PC-9 (cell line): ENCODE measurements at places on chromosomes 1 and 21.

- DNase-seq = no peak
Observed at GRCh38 chr1:112502826-112503225, 5.9 kb upstream of the WNT2B start.

GRCh38 chr21:14850394-14850793 lies 214.4 kb downstream of the NRIP1 start:
- DNase-seq = no peak

DNA sequence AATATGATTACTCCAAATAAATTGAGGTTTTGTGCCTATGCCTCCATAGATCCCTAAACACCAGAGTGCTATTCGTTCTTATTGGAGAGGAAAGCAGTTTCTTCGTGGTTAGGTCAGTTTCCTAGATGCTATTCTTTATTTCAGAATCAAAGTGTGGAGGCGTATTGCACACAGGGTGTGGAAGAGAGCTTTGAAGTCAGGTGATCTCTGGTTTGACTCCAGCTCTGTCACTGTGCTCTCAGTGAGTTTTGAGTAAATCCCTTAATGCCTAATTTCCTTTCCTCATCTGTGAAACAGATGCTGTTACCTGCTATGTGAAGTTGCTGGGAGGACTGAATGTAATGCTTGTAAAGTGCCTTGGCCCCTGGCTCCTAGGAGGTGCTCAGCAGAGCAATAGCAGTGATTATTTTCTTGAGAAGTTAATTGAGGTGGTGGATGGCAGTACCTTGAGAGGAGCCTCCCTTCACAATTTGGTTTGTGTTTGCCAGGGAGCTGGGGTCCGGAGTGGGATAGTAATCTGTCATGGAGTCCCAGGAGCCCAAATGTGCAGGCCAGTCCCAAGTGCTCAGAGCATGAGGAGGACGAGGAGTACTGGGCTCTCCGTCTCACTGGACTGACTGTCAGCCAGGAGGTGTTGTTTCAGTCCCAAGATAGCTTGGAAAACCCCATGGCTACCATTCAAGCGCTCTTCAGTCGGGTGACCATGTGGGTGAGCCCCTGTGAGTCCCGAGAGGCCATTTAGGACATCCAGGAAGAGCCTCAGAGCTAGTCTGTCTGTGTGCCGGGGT lies 14.9 kb downstream of the NTPCR start:
- DNase-seq = no peak

GRCh38 chr1:202187041-202187671 lies 6.4 kb upstream of the LGR6 start:
- no peak for DNase-seq

DNA sequence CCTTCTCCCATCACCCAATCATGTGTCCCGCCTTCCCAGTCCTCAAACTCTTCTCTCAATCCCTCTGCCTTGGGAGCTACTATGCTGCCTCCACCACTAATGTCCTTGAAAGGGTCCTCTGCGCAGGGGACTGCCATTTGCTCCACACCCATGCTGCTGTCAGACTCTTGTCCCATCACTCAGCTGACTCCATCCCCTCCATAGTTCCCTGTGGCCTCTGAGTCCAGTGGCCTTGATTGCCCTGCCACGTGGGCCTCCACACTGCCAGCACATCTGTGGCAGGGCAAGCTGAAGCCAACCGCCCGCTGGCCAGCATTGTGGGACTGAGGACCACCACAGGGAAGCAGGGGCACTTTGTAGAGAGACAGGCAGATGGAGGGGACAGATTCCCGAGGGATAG lies 1.3 kb upstream of the TNNT2 start:
- no peak for DNase-seq

GRCh38 chr1:116521186-116521585 lies 49.6 kb downstream of the CD58 start:
- DNase-seq = no peak

DNA sequence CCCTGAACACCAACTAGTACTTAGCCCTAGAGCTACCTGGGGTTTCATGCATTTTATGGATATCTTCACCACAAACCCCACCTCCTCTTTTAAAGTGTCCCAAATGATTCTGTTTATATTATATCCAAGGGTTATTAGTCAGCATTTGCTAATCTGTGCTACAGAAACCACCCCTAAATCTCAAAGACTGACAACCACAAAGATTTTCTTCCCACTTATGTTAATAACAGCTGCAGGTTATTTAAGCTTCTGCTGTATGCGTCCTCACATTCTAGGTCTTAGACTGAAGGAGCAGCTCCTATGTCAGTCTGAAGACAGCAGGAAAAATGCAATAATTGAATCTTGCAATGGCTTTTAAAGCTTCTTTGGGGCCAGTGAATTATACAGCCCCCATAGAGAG lies 11.2 kb upstream of the PHC2 start:
- no peak for DNase-seq

GRCh38 chr1:67316180-67316902 lies 8.7 kb downstream of the IL12RB2 start:
- DNase-seq = no peak

GRCh38 chr1:231691618-231692259 lies 65.1 kb downstream of the DISC1 start:
- no peak for DNase-seq
